ENCODE measurements at places on chromosomes 12 and 14.

DNA sequence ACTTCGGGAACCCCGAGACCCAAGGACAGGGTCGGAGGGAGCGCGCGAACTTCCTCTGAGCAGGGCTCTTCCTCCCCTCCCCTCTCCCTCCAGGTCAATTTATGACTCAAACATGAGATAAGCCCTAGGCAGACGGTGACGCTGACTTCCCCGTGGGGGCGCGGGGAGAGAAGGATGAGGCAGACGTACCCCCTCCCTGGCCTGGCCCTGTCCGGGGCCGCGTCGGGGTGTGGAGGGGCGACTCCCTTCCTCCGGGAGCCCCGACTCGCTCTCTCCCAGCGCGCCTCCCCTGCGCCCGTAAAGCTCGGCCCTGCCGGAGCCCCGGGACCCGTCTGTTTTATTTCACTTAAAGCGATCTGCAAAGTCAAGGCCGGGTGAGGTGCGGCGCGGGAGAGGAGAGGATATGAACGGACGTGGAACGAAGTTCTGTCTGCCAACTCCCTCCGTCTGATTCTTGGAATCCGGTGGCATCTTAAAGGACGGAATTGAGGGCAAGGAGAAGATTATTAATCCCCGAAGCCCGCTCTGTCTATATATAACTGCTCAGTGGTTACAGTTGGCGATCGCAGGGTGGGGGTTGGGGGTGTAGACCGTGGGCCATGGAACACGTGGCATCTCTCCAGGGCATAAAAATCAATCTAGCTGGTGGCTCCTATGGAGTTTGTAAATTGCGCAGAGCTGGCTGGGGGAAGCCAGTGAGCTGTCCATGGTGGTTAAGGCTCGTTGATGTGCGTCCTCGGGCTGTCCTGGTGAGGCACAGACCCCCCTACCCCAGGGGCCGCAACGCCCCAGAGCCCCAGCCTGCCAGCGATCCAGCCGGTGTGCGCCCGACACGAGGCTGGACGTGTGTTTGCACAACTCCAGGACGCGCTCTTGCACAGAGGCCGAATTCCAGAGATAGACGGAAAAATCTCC is 2.9 kb upstream of the PTHLH start:
- DNase-seq = no peak

DNA sequence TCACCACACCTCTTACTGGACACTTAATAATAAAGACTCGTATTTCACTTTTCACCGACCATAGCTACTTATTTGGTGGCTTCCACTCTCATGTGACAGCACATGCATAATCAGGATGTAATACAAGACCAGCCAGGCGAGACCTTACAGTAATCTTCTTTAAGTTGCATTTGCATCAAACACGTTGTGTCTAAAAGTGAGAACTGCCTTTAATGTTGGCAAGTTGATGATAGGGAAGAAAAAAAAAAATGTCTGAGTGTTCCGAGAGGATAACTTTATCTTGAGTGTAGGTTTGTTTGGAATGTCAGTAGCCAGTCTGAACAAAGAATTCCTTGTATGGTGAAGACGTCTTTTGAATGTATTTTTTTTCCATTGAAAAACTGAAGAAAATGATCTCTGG is 440.4 kb downstream of the ADAMTS20 start:
- no peak for DNase-seq

GRCh38 chr14:75279763-75280290 is 1.2 kb downstream of the FOS start:
- DNase-seq = no peak

DNA sequence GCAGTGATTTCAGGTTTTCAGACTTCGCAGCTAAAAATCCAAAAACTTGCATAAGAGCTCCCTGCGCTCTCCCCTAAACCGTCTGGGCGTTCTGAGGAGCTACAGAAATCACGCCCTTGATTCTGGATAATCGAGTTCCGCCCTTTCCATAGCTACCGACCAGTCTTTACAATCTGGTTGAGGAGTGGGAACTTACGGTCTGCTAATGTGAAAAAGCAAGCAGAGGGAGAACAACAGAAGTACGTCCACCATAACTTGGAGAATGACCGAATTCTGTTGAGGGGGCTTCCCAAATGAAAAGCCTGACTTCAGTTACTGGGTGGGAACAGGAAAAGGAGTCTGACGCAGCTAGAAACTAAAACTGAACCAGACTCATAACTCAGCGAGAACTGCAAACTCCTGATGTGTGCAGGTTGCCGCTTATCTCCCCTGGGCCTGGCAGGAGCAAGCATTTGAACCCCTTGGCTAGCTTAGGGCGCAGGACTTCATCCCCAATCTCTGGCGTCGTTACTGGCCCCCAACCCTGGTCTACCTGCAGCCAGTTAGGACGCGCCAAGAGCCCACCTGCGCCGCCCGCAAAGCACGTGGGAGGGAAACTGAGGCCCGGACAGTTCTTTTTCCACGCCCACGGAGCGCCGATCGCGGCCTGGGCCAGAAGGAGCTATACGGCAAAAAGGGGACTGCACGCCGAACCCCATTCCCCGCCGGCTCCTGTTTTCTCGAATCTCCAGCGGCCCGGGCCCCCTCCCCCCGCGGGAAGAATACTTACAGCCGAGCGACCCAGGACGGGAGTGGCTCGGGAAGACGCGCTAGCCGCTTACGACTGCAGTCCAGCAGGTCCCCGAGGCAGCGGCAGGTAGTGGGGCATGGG is 838 bp downstream of the LRIG3 start:
- DNase-seq = no peak

GRCh38 chr12:106049105-106049504 is 89.6 kb downstream of the NUAK1 start:
- no peak for DNase-seq

- no peak for DNase-seq
These were observed 104.6 kb upstream of the ATF1 start for GRCh38 chr12:50659260-50659659.

DNA sequence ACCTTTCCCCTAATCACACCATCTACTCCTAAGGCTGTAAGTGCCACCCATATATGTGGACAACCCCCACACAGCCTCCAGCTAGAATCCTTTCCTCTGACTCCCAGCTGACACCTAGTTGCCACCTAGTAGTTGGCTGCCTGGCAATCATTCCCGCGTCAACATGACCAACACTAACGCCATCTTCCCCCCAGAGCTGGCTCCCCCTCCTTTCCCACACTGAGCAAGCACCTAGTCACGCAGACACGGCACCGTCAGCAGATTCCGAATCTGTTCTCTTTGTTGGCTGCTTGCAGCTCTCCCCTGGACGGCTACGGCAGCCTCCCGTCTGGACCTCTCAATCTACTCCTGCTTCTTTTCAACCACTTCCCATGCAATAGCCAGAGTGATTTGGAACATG is 27.7 kb downstream of the UBR7 start:
- DNase-seq = no peak

- DNase-seq = no peak
These were observed 90.4 kb downstream of the PIWIL1 start for GRCh38 chr12:130428116-130428515.

DNA sequence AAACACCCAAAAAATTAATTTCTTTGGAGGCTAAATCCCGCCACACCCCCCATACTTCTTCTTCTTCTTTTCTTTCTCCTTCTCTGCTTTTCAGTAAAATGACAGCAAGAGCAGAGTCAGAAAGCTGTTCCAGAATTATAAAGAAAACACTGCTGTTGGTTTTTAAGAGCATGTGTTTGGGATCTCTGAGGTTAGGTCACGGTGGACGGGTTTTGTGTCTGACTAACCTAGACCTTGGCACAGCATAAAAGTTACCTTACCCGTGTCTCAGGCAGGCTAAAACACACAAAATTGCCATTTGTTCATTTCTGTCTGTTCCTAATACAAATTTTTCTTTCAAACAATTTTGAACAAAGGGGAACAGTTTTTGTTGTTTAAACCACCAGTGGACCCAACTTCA is 540.8 kb downstream of the NRXN3 start:
- no peak for DNase-seq

DNA sequence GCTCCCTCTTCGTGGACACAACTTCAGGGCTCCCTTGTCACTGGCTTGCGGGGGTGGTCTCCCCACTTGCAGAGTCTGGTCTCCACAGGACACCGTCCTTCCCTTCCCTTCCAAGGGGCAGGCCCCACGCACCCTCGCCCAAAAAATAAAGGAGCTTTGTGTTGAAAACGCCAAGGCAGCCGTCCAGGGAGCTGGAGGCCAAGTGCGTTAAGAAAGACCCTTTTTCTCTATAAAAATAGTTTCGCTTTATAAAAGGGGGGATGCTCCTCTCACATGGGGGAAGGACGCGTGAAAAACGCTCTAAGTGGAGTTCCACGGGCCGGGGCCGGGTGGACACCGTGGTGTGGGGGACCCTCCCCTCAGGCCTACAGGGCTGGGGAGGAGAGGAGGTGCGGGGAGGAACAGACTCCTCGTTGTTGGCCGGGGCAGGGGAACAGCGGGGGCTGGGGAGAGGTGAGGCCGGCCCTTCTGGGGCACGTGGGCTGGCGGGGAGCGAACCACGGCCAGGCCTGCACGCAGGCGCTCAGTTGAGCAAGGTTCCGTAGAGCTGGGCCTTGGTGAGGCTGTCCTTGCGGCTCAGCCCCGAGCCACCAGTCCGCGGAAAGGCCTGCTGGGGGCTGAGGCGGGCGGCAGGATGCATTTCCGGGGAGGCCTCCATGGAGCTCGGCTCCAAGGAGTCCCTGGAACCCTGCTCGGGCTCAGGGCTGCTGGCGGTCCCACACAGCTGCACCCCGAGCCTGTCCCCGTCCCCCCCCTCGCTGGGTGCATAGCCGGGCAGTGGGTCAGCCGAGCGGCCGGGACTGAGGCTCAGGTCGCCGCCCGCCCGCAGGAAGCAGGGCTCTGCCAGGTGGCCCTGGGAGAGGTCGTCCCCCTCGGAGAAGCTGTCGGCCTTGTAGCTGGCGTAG is 49.5 kb downstream of the BEGAIN start:
- DNase-seq = no peak

DNA sequence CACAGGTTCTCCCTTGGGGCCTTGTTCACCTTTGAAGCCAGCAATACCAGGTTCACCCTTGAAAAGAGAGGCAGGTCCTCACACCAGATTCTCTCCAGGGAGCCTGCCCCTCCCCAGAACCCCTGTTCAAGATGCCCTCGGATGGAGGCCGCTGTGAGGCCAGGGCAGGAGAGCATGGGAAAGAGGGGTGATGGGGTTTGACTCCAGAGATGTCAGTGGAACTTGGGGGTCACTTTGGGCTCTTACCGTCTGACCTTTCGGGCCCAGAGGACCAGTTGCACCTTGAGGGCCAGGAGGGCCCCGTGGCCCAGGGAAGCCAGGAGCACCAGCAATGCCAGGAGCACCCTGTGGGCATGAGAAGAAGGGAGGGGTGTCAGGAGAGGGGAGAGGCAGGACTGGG is 17.4 kb downstream of the COL2A1 start:
- no peak for DNase-seq

DNA sequence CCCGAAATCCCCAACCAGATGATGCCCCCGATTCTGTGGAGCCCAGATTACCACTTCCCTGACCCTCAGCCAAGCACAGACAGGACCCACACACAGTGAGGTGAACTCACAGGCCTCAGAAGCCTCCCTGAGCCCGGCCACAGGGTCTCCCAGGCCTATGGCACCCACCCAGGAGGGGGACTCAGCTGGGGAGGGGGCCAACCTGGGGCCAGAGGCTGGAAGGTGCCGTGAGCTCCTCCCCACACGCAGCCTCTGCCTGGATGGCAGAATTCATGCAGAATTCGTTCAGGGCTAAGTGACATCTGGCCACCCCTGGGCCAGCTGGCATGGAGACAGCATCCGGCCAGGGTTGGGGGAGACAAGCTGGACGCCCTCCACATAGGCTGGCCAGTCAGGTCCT is 11.8 kb downstream of the TMEM179 start:
- DNase-seq = no peak

GRCh38 chr12:132477703-132478432 is 12.1 kb upstream of the FBRSL1 start:
- no peak for DNase-seq

DNA sequence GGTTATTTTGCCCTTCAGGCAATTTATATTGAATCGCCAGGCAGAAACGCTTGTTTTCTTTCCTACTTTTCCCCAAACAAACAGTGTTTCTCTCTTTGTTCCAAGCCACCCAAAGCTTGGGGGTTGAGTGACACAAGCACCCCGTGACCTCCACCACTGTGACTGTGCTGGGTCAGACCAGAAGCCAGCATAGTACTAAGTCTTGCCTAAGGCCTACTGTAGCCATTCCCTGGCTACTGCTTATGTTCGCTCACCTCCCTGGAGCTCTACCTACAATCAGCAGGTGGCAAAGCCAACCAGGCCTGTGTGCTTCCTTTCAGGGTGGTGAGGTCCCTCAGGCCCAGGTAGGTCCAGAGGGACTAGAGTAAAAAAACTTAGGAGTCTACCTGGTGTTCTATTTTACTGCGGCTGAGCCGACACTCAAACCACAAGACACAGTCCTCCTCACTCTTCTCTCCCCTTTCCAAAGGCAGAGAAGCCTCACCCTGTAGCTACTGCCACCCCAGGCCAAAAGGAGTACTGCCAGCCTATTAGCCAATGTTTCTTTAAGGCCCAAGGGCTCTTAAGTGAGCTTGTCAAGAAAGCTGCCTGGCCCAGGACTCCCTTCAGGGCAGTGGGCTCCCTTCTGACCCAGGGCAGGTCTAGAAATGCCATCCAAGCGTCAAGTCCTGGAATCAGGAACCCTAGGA is 411.8 kb upstream of the MIS18BP1 start:
- no peak for DNase-seq

DNA sequence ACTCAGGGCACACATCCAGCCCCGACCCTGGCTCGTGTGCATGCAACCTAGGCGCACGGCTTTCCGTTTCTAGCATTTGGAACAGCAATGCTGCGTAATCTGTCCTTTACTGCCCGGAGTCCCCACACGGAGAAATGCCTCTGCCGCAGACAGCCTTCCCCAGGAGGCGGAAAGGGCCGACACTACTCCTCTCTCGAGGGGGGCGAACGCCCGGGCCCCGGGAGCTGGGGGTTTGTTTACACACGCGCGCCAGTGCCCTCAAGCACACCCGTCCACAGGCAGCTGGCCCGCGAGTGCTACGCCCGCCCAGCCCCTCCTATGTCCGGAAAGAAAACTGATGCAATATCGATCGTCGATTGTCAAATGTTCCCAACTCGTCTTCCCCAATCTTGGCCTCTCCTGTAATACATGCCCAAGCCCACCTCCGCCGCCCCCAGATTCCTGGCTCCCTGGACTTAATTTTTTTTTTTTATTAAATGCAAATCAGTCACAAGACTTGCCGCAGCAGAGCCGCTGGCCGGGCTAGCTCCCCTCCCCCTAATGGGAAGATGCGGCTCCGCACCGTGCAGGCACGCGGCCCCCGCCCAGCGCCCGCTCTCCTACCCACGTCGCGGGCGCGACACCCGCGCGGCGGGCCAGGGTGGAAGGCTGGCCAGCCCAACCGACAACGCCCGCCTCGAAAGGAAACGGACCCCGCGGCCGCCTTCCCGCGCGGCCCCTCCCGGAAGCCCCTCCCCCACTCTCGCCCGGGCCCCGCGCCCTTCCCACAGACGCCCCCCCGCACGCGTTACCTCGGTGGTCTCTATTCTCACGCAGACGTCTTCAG is 642 bp downstream of the SLC38A2 start:
- DNase-seq = no peak

GRCh38 chr12:132321321-132322118 is 7.9 kb downstream of the GALNT9 start:
- no peak for DNase-seq

DNA sequence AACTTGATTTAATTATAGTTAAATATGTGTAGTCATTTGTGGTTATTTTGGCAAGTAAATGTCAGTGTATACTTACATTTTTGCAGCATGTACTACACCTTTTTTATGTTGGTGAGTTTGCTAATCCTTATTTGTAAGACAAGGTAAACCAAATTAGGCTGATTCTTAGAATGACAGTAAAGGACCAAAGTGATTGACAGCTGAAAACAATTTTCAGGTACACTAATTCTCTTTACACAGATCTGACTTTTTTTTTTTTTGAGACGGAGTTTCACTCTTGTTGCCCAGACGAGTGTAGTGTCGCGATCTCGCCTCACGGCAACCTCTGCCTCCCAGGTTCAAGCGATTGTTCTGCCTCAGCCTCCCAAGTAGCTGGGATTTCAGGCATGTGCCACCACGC is 8.4 kb downstream of the SLC25A3 start:
- DNase-seq = no peak
